ENCODE measurements at places on chromosomes 12 and 14.
A peak's percentile ranks its signal among the peaks of the same experiment; 100 is the strongest.

GRCh38 chr12:98885778-98886177 is 240.7 kb downstream of the APAF1 start:
- no peak for DNase-seq

DNA sequence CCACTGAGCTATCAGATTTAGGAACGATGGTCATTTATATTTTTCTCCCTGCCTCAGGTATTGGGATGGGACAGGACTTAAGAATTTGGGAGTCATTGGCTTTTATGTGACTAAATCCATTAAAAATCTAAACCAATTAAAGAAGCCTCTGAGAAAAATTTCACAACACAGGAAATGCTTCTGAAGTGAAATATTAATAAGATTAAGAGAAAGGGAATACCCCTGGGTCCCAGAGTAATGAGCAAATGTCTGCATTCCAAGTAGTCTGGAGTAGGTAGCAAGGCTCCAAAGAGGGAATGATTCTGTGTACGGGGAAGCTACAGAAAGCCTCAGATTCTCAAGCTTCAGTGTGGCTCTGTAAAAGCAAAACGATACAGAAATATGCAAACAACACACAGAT is 707 bp upstream of the MED6 start:
- no peak for DNase-seq

- DNase-seq = peak; percentile 75
Observed at GRCh38 chr12:54390668-54391551, 6.4 kb upstream of the ZNF385A start.

- no peak for DNase-seq
Observed at GRCh38 chr12:57797933-57798332, 15.3 kb downstream of the TSFM start.

GRCh38 chr12:93780101-93780641 is 103.0 kb downstream of the CRADD start:
- no peak for DNase-seq

- DNase-seq = no peak
Observed at GRCh38 chr14:101098641-101099040, 195.1 kb upstream of the RTL1 start.

DNA sequence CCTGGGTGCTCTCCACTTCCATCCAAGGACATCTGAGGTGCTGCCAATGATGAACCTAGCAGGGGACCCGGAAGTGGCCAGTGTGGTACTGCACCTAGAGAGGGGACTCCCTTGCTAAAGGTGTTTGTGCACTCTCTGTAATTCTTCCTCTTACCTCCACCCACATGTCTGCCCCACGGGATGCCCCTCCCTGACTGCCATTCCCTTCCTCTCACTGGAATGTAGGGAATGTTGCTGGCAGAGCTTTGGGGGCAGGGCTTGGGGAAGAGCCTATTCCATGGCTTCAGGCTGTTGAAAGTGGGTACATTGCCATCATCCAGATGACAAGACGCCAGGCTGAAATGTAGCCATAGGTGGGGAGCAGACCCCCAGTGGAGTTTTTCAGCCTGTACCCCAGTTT is 153.2 kb downstream of the SMOC1 start:
- no peak for DNase-seq

DNA sequence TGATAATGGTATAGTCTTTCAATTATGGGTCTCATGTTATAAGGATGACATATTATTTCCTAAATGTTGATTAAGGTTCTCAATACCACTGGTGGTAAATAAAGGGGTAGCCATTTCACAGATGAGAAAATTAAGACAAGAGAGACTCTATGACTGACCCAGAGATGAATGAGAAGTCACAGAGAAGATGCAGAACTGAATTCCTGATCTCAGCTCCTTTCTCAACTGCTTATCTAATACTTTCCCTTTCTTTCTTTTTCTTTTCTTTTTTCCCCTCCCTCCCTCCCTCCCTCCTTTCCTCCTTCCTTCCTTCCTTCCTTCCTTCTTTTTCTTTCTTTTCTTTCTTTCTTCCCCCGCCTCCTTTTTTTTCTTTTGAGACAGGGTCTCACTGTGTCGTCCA is 8.3 kb upstream of the PTGR2 start:
- no peak for DNase-seq

DNA sequence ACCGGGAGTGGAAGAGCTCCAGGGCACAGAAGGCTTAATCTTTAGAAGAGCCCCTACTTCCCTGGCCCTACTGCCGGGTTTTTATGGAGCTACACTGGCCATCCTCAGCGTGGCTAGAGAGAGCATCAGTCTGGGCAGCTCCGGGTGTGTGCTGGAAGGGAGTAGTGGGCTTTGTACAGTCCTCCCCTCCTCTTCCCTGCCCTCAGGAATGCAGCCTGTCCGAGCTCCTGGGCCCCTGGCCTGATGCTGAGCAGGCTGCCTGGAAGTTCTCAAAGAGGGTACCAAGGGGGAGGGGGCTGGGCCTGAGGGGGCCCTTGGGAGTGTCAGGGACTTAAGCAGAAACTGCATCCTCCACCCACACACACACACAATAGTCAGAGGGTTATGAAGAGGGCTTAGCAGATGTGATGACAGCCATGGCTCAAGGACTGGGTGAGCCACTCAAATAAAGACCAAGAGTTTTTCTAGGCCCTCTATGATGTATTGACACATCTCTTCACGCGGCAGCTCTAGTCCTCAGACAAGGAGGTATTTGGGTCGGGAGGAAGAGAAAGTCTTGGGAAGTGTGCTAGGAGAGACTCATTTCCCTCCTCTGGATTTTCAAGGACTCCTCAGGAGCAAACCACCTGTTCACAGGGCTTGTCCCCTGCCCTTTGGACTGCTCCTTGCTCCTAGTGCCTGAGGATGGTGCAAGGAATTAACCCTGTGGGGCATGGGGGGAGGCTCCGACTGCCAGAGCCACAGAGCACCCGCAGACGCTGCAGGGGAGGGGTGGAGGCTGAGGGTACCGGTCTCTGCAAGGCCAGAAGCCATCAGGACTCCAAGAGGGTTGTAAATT is 16.5 kb upstream of the FIGNL2 start:
- DNase-seq = no peak

Measured in GM06990 (cell line).